ENCODE measurements at places on chromosomes 6 and 20.

GRCh38 chr6:16966791-16967469 is 134.9 kb upstream of the STMND1 start:
- DNase-seq, result no peak

DNA sequence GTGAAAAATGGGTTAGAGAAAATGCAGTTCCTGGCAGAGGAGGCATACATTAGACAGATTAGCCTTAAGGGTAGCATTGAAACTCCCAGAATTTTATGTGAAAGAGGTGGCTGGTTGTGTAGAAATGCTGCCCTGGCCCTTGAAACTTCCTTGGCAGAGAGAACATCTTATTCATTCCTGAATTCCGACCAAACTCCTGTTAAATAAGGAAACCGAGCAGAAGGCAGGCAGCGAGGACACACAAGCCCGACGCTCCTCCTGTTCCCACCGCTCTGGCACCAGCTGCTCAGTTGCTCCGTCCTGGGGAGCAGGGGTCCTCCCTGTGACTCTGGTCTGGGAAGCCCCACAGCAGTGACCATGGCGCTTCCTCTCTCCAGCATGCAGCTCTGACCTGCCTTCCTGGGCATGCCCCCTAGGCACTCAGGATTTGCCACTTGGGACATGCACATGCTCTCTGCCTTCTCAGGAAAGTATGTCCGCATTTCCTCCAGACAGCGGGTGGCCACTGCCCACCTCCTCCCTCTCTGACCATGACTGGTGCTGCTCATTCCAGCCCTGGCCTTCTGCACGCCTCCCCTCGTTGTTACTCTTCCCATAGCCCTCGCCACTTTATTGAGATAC is 35.2 kb upstream of the CLDN20 start:
- DNase-seq, result no peak

- peak; percentile 25 for DNase-seq
Measured at GRCh38 chr20:44024820-44025580, 110.3 kb downstream of the TOX2 start.

DNA sequence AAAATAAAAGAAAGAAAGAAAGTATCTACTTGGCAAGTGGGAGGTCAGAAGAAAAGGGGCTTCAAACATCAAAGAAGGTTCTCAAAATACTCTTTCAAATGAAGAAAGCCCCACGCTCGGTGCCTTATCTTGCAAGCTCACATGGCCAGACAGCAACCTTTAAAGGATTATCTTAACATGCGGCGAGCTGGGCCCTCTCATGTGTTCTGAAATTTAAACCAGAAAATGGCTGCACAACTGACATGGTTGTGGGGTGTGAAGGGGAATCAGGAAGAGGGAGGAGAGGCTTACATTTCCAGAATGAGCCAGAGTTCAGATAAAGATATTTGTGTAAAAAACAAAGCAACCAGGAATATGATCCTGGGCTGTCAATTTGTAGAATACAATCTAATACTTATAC is 363.1 kb downstream of the PRKN start:
- DNase-seq, result no peak

DNA sequence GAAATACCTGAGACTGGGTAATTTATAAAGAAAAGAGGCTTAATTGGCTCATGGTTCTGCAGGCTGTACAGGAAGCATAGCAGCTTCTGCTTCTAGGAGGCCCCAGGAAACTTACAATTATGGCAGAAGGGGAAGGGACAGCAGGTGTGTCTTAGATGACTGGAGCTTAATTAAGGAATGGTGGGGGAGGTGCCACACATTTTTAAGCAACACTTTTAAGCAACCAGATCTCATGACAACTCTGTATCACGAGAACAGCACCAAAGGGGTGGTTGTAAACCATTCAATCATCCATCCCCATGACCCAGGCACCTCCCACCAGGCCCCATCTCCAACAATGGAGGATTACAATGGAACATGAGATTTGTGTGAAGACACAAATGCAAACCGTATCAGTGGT is 26.9 kb downstream of the FIG4 start:
- no peak for DNase-seq

GRCh38 chr6:74519163-74519562 is 686.7 kb downstream of the COL12A1 start:
- no peak for DNase-seq

DNA sequence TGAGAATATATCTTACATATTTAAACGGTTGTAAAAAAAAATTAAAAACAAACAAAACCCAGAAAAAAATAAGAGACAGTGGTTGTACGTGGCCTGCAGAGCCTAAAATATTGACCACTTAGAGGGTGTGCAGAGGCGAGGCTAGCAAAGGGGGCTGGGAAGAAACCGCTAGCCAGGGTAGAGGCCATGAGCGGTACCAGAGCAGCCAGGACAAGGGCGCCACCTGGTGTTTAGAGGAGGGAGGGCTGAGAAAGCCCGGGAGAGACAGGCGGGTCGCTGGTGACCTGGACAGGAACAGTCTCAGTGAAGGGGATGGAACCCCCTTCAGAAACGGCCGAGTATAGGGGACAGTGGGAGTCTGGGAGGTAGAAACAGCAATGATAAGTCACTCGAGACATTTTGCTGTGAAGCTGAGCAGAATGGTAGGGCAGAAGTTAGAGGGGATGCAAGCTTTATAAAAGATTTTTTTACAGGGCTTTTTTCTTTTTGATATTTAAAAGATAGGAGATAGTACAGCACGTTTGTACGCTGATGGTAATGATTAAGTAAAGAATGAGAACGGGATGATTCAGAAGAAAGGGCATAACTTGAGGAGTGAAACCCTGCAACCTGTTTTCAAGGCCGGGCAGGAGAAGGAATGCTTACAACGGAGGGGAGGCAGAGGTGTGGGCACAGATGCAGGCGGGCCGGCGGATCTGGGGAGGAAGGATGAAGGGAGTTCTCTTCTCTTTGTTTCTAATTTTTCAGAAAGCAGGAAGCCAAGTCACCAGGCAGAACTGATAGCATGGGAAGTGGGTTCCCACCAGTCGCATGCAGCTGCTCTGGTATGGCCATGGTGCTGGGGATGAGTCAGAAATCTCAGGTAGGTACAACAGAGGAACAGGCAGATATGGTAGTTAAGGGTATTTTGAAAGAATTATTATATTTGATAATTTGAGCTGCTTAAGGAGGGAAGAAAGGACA is 76.2 kb downstream of the FAM229B start:
- no peak for DNase-seq

DNA sequence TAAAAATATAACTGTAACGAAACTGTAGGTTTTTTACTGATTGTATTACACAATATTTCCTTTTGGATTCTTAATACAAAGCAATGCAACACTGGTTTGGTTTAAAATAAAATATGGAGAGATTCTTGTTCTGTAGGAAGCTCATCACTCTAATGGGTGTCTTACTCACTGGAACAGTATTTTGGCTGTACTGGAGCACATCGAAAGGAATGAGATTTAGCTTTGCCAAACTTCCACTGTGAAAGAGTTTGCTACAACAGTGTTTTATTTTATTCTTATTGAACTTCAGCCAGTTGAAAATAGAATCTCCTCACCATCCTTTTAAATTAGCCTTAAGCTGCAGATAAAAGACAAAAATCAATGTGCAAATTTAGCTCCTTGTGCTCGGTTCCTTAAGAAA is 230.7 kb upstream of the QKI start:
- no peak for DNase-seq

DNA sequence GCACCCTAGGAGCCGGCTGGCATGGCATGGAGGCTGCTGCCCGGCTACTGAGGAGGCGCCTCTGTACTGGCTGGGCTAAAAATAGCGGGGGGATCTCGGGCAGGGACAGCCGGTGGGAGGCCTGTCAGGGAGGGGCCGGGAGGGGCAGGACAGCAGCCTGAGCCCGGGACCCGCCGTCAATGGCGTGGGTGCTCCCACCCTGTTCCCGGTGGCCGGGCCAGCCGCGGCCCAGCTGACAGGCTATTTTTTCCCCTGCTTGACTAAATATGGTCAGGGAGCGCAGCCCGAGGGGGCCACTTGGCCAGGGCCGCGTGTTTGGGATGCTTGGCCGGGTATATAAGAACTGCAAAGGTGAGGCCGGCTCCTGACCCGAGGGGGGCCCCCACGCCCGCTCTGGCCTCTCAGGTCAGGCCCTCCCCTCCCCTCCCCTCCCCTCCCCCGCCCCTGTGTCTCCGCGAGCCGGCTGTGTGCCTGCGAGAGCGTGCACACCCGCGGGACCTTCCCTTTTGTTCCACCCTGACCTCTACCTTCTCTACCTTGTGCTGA is 74.4 kb upstream of the GATA5 start:
- DNase-seq, result no peak

DNA sequence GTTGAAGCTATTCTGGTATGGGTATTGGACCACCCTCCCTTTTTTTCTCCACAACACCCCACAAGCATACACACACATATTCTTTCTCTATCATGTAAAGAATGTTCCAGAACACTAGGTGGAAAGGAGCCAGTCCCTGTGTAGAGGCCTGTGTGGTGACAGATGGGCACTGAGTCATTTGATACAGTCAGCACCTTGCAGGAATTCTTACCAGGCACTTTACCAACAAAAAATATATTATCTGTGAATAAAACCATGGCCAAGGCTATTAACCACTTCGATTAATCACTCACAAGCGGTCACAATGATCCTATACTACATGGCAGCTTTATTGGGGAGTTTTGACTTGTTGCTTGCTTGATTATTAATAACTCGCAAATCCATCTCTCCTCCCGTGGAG is 149.5 kb downstream of the BFSP1 start:
- no peak for DNase-seq

- DNase-seq, result no peak
Measured at GRCh38 chr6:38080889-38081288, 261.4 kb downstream of the ZFAND3 start.
